ENCODE measurements at places on chromosomes 2 and 18.

DNA sequence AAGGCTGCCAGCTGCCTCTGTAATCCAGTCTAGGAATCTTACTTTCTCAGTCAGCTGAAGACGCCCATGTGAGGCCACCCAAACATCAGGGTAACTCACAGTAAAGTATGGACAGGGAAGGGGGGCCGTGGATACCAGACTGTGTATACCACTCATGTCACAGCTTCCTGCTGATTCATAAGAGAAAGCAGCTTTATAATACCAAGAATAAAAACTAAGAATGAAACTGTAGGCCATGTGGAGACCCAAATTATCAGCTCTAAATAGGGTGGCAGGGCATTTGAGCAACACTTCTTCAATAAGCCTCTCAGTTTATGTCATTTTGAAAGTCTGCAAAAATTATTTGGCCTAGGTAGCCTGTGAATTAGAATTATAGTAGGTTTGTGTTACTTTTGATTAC, 115.0 kb upstream of the CDCA7 start:
- no peak for DNase-seq

DNA sequence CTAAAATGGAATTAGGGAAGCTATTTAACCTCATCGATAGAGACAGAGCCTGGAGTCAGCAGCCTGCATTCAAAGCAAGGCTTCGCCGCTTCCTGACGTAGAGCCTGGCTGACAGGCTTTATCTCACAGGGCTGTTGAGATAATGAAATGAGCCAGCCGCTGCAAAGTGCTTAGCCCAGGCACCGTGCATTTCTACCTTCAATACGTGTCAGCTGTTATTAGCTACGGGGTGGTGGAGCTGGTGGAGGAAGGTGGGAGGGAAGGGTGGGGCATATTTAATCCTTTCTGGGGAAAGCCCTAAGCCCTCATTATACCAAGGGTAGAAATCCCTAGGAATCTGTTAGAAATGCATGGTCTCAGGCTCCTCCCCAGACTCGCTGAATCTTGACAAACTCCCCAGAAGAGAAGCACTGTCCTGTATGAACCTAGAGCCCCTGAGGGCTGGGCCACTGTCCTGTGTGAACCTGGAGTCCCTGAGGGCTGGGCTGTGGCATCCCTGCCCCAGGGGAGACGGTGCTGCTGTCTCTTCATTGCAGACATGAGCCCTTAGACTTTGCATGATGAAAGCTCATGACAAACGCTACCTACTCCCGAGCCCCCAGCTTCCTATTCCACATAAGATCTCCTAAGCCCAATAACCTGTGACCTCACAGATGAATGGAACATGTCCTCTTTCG, 72.4 kb downstream of the ALPK2 start:
- no peak for DNase-seq

DNA sequence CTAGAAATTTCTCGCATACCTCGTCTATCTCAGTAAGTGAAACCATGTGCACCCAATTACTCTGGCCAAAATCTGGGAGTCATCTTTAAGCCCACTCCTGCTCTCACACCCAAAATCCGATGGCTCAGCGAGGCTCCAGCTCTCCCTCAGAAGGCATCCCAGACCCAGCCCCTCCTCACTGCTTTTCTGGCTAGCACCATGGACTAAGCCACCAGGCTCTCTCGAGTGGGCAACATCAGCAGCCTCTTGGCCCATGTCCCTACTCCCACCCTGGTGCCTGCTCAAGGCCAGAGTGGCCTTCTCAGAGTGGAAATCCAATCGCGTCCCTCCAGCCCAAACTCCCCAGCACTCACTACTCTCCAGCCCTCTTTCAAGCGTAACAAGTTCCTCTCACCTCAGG, 27.2 kb downstream of the TNS1 start:
- no peak for DNase-seq

- no peak for DNase-seq
Measured at GRCh38 chr2:52115750-52116149, 1083.8 kb upstream of the NRXN1 start.

GRCh38 chr2:213306316-213306942, 22.2 kb downstream of the SPAG16 start:
- DNase-seq, result no peak

- DNase-seq, result no peak
Measured at GRCh38 chr2:167187049-167187727, 298.9 kb downstream of the XIRP2 start.

GRCh38 chr2:17625446-17625845, 85.0 kb downstream of the VSNL1 start:
- no peak for DNase-seq

DNA sequence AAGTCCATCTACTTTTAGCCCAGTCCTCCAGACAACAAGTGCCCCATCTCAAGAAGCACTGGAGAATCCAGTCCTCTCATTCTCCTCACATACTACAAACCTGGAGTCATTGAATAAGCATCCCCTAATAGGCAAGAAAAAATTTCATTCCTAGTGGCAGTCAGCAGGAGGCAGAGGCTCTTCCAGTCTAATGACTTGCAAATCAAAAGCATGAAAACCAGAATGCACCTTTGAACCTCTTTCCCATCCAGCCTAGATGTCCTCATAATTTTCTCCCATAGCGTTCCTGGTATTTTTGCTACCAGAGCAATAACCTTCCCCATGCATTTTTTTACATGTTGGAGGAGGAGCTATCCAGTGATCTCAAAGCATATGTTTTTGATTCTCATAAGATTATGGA, 252.6 kb downstream of the TTC32 start:
- no peak for DNase-seq

- no peak for DNase-seq
Measured at GRCh38 chr2:67208887-67209500, 188.1 kb upstream of the ETAA1 start.

GRCh38 chr2:204021290-204022081, 84.9 kb downstream of the ICOS start:
- no peak for DNase-seq

- DNase-seq, result no peak
Measured at GRCh38 chr2:182798736-182799135, 67.7 kb downstream of the FRZB start.

GRCh38 chr2:74876081-74876886, 42.4 kb downstream of the HK2 start:
- peak; percentile 13 for DNase-seq

- DNase-seq, result no peak
Measured at GRCh38 chr2:149087751-149088150, 49.3 kb downstream of the LYPD6B start.

GRCh38 chr2:39370101-39370500, 67.0 kb downstream of the MAP4K3 start:
- no peak for DNase-seq

DNA sequence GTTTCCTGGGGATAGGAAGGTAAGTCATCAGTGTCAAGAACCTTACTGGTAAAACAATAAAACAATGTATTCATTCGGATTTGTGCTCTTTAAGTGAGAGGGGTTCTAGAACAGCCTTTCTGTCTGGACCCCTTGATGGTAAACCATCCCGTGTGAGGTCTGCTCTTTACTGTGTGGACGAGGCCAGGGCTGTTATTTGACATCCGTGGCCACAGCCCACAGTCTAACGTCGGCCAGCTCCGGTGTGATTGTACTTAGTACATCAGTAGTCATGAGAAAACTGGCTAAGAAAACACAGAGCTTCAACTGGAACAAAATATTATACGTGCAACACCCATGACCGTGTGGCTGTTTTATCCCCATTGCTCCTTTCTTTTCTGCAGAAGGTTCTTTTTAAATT, 62.0 kb downstream of the SLC35F5 start:
- DNase-seq, result no peak

DNA sequence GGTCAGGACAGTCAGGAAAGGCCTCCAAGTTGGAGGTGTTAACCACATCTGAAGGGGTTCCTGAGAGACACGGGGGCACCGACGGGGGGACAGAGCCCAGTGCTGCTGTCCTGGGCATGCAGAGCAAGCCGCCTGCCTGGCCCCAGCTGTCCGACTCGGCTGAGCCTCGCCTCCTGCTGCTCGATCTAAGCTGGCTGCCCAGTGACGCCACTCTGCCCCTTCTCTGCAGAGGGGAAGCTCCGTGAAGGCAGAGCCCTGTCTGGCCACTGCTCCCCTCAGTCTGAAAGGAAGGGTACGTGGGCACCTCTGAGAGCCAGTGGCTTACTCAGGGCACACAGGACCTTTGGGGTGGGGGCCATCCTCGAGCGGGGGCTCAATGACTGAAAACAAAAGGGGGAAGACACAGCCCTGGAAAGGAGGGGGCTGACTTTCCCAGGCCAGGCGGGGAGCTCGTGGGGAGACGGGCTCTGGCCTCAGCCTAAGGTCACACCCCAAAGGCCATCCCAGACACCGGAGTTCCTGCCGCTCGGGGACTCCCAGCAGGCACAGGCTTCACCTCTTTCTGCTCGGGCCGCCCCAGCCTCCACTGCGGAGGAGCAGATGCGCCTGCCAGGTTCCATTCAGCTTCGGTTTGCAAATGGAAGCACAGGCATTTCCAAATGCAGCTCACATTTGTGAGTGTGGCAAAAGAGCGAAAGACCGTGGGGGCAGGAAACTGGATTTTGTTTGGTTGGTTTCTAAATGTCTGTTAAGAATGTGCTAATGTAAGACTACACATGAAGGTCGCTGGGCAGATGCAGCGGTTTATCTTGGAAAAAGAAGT, 136.9 kb downstream of the HDAC4 start:
- no peak for DNase-seq

DNA sequence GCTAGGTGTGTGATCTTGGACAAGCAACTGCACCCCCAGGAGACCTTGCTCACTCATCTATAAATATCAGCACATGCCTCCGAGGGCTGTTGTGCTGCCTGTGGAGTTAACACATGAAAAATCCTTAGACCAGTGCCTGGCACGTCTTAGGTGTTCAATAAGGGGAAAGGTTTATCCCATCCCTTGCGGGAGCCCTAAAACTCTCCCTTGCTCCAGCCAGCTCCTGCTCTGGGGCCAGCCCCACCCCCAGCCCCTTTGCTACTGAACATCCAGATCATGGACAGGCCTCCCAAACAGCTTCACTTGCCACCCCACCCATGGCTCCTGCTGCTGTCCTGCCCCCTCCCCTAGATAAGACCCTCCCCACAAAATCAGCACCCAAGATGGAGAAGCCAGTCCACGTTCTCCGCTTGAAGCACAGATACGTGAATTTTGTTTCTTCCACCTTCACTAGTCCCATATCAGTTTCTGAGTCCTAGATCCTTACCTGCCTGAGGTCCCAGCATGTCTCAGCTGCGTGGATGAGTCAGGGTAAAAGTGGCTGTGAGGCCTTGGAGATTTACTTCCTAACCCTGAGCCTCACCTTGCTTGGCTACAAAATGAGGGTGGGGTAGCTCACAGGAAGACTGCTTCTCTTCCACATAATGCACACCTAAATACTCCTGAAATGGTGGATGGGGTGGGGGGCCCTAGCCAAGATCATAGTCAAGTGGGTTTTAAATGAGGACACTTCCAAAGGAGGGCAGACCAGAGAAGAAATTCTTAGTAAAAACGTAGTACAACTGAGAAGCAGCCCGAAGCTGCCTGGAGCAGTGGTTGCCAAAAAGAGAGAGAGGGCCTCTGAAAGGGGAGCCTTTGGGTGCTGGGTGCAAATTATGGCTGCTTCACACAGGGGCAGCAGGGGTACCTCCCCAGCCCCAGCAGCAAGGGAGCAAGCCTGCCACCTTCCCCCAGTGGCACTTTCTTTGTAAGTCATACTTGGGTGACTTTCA, 40.4 kb downstream of the C1QL2 start:
- no peak for DNase-seq

- no peak for DNase-seq
Measured at GRCh38 chr2:43223521-43224001, 2.8 kb downstream of the ZFP36L2 start.

DNA sequence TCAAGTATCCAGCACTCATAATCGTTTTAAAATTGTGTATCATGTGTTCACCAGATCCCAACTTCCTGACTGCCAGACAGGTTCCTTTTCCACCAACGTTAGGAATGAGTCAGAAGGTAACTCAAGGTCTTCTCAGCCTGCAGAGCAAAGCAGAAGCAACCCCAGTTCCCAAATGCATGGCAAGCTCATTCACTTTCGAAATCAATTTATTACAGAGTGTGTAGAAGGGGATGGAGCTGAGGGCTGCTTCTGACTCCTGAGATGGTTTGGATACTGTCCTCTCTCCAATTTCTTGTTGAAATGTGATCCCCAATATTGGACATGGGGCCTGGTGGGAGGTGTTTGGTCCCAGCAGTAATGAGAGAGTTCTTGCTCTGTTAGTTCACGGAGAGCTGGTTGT, 114.5 kb downstream of the PIEZO2 start:
- no peak for DNase-seq

DNA sequence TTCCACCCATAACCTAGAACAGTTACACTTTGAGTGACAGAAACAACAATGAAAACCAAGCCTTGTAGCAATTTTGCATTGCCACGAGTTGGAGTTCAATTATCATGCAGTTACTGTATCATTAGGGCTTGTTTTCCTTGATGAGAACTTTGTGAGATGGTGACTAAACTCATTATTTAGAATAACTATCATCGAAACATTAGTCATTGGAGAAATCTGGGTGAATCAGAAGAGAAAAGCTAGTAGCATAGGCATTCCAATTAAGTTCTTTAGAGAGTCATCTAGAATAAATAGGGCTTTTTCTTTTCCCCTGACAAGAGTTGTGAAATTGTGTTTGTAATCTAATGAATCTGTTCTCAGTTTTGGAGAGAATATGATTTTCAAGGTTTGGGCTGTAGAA, 122.8 kb upstream of the DOCK10 start:
- no peak for DNase-seq

GRCh38 chr2:29582062-29582461, 339.3 kb downstream of the ALK start:
- no peak for DNase-seq

GRCh38 chr2:3692375-3692774, 11.0 kb upstream of the DCDC2C start:
- DNase-seq, result no peak

GRCh38 chr2:235533616-235534385, 40.0 kb downstream of the AGAP1 start:
- DNase-seq, result no peak

- DNase-seq, result no peak
Measured at GRCh38 chr2:96537734-96538486, 1.4 kb downstream of the ARID5A start.

- DNase-seq, result no peak
Measured at GRCh38 chr2:158575051-158575635, 118.4 kb downstream of the PKP4 start.

GRCh38 chr2:196851088-196851487, 41.9 kb upstream of the C2orf66 start:
- DNase-seq, result no peak

DNA sequence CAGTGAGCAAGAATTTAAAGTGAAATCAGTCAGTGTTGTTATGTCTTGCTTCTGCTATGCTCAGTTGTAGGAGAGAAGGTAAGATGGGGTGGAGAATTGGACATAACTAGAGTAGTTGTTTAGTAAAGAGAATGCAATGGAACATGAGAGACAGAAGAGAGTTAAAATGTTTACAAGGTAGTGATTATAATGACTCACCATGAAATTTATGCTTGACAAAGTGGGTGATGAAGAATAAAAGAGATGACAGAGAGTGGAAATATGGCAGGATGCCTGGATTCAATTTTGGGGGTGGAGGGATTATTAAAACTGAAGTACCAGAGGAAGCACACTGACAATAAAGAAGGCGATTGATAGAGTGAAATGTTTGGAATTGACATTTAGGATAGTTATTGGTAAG, 10.6 kb downstream of the SCG2 start:
- no peak for DNase-seq

- no peak for DNase-seq
Measured at GRCh38 chr2:218095853-218096252, 26.8 kb downstream of the RUFY4 start.

GRCh38 chr2:236986524-236987330, 99.0 kb upstream of the COPS8 start:
- DNase-seq, result no peak

GRCh38 chr18:3499501-3499900, 49.5 kb downstream of the TGIF1 start:
- no peak for DNase-seq
